ENCODE measurements at places on chromosomes 3 and 15. TPM values are rescaled to one million over a fixed set of nuclear protein-coding genes. Genes with fewer than 3 reads are reported as not detected.

The ACKR2 gene
- 8.8 TPM for total RNA-seq

The GP5 gene
- 0.96 TPM for total RNA-seq

The LTK gene
- 0.84 TPM for total RNA-seq

The APOD gene
- total RNA-seq: 1,161 TPM

The SEMA3B gene
- total RNA-seq: 94.1 TPM

The FHIT gene
- 3.6 TPM for total RNA-seq
